ENCODE measurements at places on chromosomes 2 and 18. TPM values are rescaled to one million over a fixed set of nuclear protein-coding genes. Genes with fewer than 3 reads are reported as not detected.

GRCh38 chr2:237691029-237691907, 63.9 kb downstream of the LRRFIP1 start:
- H3K4me1 ChIP-seq = peaks cover 63% of the 10 kb centered on the region
- H3K36me3 ChIP-seq = peaks cover 17% of the 10 kb centered on the region
- peak overlapping the region; percentile 15 for H3K27ac ChIP-seq
- DNase-seq = peak; percentile 62

DOCK10 gene
- 196 TPM for total RNA-seq

RTKN gene
- 2.5 TPM for total RNA-seq

GRCh38 chr18:53698907-53699306, 525.6 kb downstream of the MBD2 start:
- H3K36me3 ChIP-seq = no peaks in the 10 kb centered on the region
- DNase-seq = peak; percentile 14
- no peak overlapping the region for H3K27ac ChIP-seq
- H3K27me3 ChIP-seq = peaks cover 3% of the 10 kb centered on the region

TTN gene
- 3.1 TPM for total RNA-seq

DNA sequence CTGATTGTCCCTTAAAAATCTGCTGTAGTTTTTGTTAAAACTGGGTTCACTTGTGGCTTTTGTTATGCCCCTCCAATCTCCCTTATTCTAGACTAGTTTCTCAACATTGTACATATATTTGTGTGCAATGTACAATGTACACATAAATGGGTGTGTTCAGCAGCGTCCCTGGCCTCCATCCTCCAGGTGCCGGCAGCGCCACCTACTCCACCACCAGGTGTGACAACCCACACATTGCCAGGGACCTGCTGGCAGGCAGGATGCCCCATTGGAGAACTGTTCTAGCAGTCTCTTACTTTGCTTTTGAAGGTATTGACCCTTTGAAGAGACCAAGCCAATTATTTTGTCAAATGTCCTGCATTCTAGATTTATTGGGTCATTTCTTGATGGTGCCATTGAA, 75.4 kb downstream of the SH3RF3 start:
- peaks cover 4% of the 10 kb centered on the region for H3K27me3 ChIP-seq
- H3K4me3 ChIP-seq = no peak overlapping the region
- no peaks in the 10 kb centered on the region for H3K36me3 ChIP-seq
- no peak for DNase-seq
- H3K4me1 ChIP-seq = no peaks in the 10 kb centered on the region

FAP gene
- not detected for total RNA-seq

GRCh38 chr2:39513641-39514094, 76.6 kb upstream of the MAP4K3 start:
- H3K4me1 ChIP-seq = peaks cover 33% of the 10 kb centered on the region
- no peaks in the 10 kb centered on the region for H3K36me3 ChIP-seq
- H3K27ac ChIP-seq = peak overlapping the region; percentile 83
- DNase-seq = peak; percentile 84
- H3K27me3 ChIP-seq = peaks cover 3% of the 10 kb centered on the region
- H3K4me3 ChIP-seq = peak overlapping the region; percentile 21

GRCh38 chr2:181484851-181485637, 27.9 kb downstream of the ITGA4 start:
- no peaks in the 10 kb centered on the region for H3K27me3 ChIP-seq
- DNase-seq = no peak
- no peak overlapping the region for H3K27ac ChIP-seq
- no peak overlapping the region for H3K4me3 ChIP-seq
- H3K36me3 ChIP-seq = peaks cover 49% of the 10 kb centered on the region

KCNJ13 gene
- not detected for total RNA-seq

GRCh38 chr2:68125821-68126220, 31.9 kb upstream of the PNO1 start:
- peaks cover 5% of the 10 kb centered on the region for H3K36me3 ChIP-seq
- no peaks in the 10 kb centered on the region for H3K27me3 ChIP-seq
- no peak overlapping the region for H3K27ac ChIP-seq
- no peak for DNase-seq

GRCh38 chr2:215745331-215745730, 268.0 kb downstream of the MREG start:
- no peaks in the 10 kb centered on the region for H3K27me3 ChIP-seq
- no peaks in the 10 kb centered on the region for H3K36me3 ChIP-seq
- no peak overlapping the region for H3K4me3 ChIP-seq
- peak; percentile 55 for DNase-seq

CABYR gene
- total RNA-seq = 0.83 TPM

DNA sequence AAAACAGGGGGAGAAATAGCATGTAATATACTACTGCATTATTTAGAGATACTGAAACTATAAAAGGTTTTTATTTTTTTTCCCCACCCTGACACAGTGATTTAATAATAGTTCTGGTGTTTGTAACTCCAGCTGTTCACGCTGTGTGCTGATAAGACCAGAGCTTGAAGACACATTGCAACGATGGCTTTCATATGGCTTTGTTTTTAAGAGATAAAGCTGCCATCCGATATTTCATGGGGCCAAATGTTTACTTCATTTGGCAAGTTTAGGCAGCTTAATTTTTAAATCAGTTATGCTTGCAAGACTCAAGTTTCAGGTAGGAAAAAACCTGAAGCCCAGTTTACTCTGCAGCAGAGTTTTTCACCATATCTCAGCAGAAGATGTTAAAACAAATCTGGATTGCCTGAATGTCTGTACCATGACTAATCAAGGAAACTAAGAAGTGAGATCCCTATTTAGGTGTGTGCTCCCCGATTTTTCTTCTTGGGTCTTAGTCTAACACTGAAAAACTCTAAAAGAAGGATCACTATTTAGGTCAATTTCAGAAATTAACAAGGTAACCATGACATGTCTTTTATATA, 508.6 kb downstream of the PARD3B start:
- no peak overlapping the region for H3K27ac ChIP-seq
- no peaks in the 10 kb centered on the region for H3K27me3 ChIP-seq
- H3K4me3 ChIP-seq = no peak overlapping the region
- no peak for DNase-seq
- peaks cover 20% of the 10 kb centered on the region for H3K4me1 ChIP-seq

DNA sequence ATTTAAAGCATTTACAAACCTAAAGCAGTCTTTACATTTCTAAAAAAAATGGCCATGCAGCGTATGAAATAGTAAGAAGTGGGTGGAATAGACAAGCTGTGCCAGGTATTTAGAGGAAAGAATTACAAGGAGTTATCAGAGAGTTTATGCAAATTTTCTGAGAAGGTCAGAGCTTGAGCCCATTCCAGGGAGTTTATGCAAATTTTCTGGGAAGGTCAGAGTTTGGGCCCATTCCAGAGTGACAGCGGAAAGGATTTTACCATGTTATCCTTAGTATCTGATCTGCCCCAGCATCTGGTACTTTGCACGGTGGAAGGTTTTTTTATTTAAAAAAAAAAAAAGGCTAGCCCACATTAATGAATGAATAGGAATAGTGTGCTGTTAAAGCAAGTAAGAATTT, 1.4 kb upstream of the DOK6 start:
- H3K27ac ChIP-seq = no peak overlapping the region
- H3K36me3 ChIP-seq = no peaks in the 10 kb centered on the region
- H3K4me1 ChIP-seq = peaks cover 11% of the 10 kb centered on the region
- H3K27me3 ChIP-seq = peaks cover 48% of the 10 kb centered on the region
- DNase-seq = no peak

DNA sequence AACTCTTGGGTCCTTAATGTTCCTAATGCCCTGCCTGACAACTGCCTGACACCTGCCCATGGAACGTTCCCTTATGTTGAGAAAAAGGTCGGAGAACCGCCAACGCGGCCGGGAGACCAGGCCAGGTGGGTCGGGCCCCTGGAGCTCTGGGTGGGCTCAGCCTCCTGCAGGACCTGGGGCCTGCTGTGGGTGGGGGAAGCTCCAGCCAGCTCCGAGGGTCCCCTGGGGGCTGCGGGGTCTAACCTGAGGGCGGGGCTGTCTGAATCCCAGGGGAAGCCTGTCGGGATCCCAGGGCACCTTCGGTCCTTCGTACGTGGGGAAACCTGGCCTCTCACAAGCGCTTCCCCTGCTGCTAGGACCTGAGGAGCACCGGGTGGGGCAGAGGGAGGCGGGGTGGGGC, 296.0 kb downstream of the NDUFA10 start:
- no peak for DNase-seq
- H3K4me3 ChIP-seq = no peak overlapping the region
- H3K36me3 ChIP-seq = no peaks in the 10 kb centered on the region
- H3K27me3 ChIP-seq = no peaks in the 10 kb centered on the region
- no peaks in the 10 kb centered on the region for H3K4me1 ChIP-seq
- H3K27ac ChIP-seq = no peak overlapping the region

EFHD1 gene
- 0.23 TPM for total RNA-seq

HNRNPA3 gene
- total RNA-seq = 290 TPM

ELOA2 gene
- total RNA-seq = not detected

DNA sequence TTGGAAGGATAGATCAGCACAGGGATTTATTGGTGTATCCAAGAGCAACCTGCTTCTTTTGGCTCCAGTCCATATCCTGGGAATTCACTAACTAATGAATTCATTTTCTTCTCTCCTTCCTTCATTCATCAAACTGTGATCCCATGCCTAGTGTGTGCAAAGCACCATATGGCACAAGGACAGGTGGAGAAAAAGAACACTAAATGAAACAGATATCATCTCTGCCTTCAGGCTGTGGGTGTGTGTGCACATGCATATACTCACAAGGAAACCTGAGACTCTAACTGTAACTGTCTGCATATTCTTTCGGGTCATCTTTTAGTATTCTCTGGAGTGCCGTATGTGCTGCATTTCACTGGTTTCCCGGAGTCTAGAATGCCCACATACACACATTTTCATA, 20.2 kb downstream of the TNP1 start:
- H3K4me3 ChIP-seq = no peak overlapping the region
- DNase-seq = no peak
- no peaks in the 10 kb centered on the region for H3K4me1 ChIP-seq
- H3K27ac ChIP-seq = no peak overlapping the region

DNA sequence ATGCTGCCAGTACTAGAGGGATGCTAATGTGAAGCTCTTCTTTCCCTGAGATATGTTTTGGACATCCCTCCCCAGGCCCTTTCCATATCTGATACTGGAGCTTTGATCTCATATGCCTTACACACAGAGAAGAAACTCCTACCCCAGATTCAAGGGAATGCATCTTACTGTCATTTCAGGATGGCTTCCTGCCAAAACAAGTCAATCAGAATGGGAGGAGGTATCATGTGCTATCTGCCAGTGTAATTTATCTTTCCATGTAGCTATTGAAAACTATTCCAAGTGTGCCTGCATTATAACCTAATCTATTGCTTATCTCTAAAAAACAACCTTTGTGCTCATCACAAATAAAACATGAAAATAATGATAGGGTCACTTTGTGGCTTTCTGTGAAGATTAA, 269.9 kb upstream of the SETBP1 start:
- no peaks in the 10 kb centered on the region for H3K27me3 ChIP-seq
- no peaks in the 10 kb centered on the region for H3K36me3 ChIP-seq
- no peak for DNase-seq
- no peaks in the 10 kb centered on the region for H3K4me1 ChIP-seq
- H3K27ac ChIP-seq = no peak overlapping the region

KIF1A gene
- total RNA-seq = 8.2 TPM

GRCh38 chr2:230312638-230313037, 14.4 kb upstream of the SP140L start:
- H3K4me1 ChIP-seq = peaks cover 10% of the 10 kb centered on the region
- H3K36me3 ChIP-seq = peaks cover 29% of the 10 kb centered on the region
- H3K27ac ChIP-seq = no peak overlapping the region
- no peak for DNase-seq
- no peak overlapping the region for H3K4me3 ChIP-seq
- no peaks in the 10 kb centered on the region for H3K27me3 ChIP-seq

- peaks cover 25% of the 10 kb centered on the region for H3K4me1 ChIP-seq
- no peak overlapping the region for H3K4me3 ChIP-seq
- H3K27ac ChIP-seq = no peak overlapping the region
- no peaks in the 10 kb centered on the region for H3K36me3 ChIP-seq
These were observed 286.0 kb downstream of the LPIN1 start for GRCh38 chr2:12032398-12032797.

- H3K27me3 ChIP-seq = no peaks in the 10 kb centered on the region
- H3K36me3 ChIP-seq = no peaks in the 10 kb centered on the region
- H3K27ac ChIP-seq = peak overlapping the region; percentile 93
- peaks cover 44% of the 10 kb centered on the region for H3K4me1 ChIP-seq
- DNase-seq = no peak
These were observed 367 bp downstream of the FBXO48 start for GRCh38 chr2:68466778-68467076.

DNA sequence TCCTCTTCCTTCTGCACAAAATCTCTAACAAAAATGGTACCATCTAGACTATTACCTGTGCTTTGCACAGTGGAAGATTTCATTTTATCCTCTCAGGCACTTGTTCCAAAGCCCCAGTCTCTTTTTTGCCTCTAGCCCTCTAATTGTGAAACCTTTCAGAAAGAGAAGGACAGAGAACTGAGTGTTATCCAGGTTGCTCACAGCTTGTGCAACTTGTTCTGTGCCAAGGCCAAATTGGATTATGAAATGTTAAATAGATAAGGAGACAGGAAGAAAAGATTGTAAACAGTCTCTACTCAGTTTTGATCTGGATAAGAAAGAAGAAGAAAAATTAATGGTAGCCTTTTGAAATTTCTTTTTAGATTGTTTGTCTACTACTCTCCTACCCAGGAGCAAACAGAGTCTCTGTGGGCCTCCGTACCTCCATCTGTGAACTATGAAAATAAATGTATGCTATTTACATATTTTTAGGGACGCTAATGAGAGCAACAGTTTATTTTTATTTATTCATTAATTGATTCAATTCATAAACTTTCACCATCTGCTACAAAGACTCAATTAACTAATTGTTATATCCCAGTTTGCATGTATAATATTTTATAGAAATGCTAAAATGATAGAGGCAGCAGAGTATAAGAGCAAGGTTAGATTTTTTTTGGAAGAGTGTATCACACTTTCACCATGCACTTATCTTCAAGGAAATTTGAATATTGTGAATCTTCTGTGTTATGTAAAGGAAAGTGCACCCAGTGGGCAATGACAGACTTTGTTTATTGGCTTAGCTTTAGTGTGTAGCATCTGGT, 339.0 kb upstream of the ETAA1 start:
- no peak overlapping the region for H3K4me3 ChIP-seq
- H3K36me3 ChIP-seq = no peaks in the 10 kb centered on the region
- no peak overlapping the region for H3K27ac ChIP-seq
- H3K27me3 ChIP-seq = no peaks in the 10 kb centered on the region
- no peak for DNase-seq
- no peaks in the 10 kb centered on the region for H3K4me1 ChIP-seq

DNA sequence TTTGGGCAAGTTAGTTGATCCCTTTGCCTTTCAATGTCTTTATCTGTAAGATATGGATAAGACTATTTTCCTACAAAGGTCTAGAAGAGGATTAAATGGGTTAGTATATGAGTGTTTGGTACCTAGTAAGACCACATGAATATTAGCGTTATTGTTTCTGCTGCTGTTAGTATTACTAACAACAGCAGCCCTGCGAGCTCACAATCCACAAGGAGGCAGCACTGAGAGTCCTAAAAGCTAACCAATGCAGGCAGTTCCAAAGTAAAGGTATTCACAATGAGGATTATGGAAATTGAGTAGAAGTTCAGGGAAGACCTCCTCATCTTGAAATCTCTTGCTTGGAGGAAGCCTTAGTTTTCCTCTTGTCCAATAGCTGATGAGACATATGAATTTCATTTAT, 248.9 kb downstream of the TDRD15 start:
- H3K4me1 ChIP-seq = no peaks in the 10 kb centered on the region
- H3K27me3 ChIP-seq = peaks cover 2% of the 10 kb centered on the region
- H3K27ac ChIP-seq = no peak overlapping the region
- H3K36me3 ChIP-seq = no peaks in the 10 kb centered on the region
- no peak overlapping the region for H3K4me3 ChIP-seq
- DNase-seq = peak; percentile 12

GRCh38 chr2:229519655-229520430, 194.5 kb downstream of the DNER start:
- no peak overlapping the region for H3K4me3 ChIP-seq
- H3K4me1 ChIP-seq = no peaks in the 10 kb centered on the region
- peaks cover 8% of the 10 kb centered on the region for H3K27me3 ChIP-seq
- no peak for DNase-seq
- H3K36me3 ChIP-seq = no peaks in the 10 kb centered on the region

LINC00305 gene
- not detected for total RNA-seq

Data from activated CD4-positive, alpha-beta T cell treated with anti-CD3 and anti-CD28 coated beads for 36 hours (primary cell).